ENCODE measurements at places on chromosomes 11 and 22.

GRCh38 chr11:2863276-2863618 lies 22.3 kb downstream of the CDKN1C start:
- no peak for DNase-seq

- no peak for DNase-seq
Measured at GRCh38 chr11:133982876-133983275, 26.1 kb upstream of the IGSF9B start.

DNA sequence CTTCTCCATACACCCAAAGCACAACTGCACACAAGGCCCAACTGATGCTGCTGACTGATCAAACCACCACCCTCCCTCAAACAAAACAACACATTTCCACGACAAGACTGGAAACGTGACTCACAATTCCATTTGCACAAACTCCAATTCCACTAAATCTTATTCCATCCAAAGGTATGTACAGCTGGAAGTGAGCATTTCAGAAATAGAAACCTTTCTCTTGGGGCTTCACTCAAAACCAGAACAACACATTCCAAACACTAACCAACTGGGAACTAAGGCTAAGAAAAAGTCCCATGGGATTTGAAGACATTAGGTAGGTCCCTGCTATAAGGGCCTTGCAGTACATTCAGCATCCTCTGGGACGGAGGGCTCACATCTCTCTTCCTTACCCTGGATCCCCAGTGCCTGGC lies 19.6 kb downstream of the MORC2 start:
- DNase-seq: no peak

DNA sequence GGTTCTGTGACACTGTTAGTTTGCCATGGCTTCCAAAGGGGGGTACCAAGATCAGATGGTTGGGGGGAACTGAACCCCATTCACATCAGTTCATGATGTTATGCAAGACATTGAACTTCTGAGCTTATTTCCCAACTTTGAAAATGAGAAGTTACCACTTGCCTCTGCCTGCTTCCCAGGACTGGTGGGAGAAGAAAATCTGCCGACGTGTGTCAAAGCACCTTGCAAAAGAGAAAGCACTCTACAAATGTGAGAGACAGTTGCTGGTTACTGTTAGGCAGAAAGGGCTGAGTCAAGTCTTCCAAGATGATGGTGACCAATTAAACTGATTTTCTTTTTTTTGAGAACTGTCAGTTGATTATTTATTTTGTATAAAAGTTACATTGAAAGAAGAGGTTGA lies 45.6 kb downstream of the SMCO4 start:
- no peak for DNase-seq

DNA sequence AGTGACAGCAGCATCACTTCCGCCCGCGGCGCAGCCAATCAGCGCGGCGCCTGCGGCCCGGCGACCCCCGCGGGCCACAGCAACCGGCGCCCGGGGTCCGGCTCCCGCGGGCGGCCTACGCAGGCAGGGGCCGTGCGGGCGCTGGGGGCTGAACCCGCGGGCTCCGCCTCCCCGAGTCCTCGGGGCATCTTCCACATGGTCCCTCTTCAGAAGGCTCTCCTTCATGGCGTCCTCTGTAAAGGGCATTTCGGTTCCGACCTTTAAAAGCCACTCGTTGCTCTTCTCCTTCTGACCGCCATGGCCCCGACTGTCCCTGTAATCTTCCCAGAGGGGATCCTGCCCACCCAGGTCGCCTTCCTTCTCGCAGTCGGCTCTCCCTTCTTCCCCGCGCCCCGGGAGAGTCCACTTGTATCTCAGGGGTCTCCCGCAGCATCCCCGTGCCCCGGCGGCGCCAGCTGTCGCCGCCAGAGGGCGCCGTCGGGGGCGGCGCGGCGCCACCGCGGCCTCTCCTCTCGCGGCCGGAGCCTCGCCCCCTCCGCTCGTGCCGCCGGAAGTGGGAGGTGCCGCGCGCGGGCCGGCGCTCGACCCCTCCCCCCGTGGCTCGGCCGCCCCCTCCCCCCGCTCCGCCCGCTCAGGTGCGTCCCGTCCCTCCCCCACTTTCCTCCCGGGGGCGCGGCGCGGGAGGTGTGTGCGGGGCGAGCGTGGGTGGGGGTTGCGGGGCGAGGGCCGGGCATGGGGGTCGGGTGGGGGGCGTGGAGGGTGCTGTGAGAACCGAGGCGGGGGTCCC lies at the start of gene RNF214:
Gene RNF214 (plus strand): TSS at position 580 of the 787 bp plus-strand sequence. CDS start 1,602 bp downstream, outside the sequence.
- peak; percentile 51 for DNase-seq

GRCh38 chr22:22474733-22475132 lies 33.8 kb downstream of the ZNF280B start:
- no peak for DNase-seq

DNA sequence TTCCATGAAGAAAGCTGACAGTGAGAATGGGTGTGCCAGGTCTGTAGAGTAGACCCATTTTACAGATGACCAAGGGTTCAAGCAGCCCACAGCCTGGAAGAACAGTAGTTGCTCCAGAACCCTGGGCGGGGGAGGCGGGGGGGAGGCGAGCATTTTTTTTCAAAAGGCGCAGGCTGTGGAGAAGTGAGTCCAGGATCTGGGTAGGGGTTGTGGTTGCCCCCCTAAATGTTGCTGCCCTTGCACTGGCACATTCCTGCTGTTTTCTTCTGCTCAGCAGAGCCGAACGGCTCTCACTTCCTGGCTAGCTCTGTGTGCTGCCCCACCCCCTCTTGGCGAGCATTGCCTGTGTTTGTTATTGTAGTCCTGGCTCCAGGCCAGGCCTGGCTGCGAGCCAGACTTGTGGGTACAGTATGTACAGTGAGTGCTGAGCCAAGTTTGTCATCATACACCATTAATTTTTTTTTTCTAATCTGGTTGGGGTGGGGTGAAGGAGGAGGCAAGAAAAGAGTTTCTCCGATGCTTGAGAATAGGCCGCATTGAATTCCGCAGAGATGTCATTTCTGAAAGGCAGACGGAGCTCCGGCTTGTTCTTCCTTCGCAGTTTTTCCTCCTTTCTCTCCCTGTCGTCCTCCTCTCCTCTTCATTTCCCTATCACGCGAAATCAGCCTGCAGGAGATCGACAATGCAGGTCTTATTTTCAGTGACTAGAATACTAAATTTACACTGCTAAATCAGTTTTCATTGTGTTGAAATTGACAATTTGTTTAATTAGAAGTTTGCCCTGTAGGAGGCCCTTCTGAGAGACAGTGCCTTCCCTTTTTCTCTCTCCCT lies 100.5 kb downstream of the ZBTB16 start:
- DNase-seq: peak; percentile 86

DNA sequence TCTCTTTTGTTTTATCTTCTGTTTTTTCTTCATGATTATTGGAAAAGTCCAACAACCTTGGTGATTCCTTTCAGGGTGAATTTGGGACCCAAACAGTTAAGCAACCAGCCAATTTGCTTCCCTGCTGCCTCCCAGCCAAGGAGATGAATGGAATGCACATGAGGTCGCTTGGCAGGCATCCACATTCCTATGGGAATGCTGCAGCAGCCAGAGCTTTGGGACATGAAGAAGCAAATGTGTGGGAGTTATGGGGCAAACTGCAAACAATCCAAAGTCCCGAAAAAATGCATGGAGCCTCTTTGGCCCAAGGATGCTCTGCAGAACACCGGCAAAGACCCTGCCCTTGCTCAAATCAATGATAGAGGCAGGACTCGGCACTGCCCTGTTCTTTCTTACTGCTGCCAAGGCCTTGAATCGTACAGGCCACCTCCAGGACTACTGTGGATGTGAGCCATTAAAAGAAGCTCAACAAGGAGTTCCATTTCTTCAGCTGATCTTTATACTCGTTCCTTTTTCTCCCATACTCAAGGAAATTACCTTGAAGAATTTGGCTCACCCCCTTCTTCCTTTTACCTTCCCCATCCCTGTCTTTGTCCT lies 117.3 kb upstream of the TEAD1 start:
- no peak for DNase-seq

- DNase-seq: no peak
Measured at GRCh38 chr22:49811020-49811791, 16.5 kb downstream of the BRD1 start.

GRCh38 chr11:106461148-106461691 lies 383.8 kb downstream of the AASDHPPT start:
- no peak for DNase-seq

DNA sequence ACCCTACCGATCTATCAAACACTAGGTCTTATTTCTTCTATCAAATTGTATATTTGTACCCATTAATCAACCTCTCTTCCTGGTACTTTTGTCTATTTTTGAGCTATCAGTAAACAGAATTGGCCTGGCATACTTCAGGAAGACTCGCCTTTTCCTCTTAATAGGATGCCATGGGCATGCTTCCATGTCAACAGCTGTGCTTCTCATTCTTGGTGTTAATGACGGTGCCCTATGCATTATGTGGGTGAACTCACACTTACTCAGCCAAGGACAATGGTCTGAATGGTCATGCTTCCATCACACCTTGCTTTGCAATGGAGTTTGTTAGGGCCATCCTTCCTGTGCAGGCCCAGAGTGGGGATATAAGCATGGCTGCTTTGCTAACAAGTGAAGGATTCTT lies 521.8 kb downstream of the MIAT start:
- no peak for DNase-seq

DNA sequence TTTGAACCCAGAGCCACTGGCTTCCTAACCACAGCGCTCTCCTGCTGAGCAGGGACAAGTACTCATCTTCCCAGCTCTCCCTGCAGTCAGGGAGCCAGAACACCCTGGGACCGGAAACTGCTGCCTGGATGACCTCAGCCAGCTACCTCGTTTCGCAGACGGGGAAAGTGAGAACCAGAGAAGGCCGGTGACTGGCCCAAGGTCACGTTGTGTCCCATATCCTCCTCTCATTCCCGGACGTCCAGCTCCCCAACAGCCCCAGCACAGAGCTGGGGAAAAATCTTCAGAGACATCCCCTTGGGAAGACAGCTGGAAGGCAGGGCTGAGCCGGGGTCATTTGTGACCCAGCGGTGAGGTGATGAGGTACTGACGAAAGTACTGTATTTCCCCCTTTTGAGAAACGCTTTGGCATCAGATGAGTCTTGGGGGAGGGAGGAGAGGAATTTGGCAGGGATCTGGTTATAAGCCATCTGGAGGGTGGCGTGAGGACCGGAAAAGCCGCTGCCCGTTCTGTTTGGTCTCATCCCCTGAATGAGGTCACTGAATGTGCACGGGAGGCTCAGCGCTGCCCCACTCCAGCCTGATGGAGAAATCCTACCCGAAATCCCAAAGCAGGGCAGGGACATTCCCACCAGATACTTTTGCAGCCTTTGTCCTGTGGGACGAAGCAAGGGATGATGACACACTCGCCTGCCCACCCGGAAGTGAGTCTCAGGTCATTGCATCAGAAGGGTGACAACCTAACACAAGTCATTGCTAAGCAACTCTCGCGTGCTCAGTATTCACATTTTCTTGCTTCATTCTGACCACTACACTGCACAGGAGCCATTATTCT lies 41.1 kb downstream of the LIF start:
- no peak for DNase-seq

All from stimulated activated CD8-positive, alpha-beta memory T cell treated with anti-CD3 and anti-CD28 coated beads, Interleukin-7, amount 100 ng/mL, for 24 hours (primary cell).